A375 (cell line): ENCODE measurements at places on chromosomes 6 and 20. TPM values are rescaled to one million over a fixed set of nuclear protein-coding genes. Genes with fewer than 3 reads are reported as not detected.

Gene OR2B6
- not detected in 2 replicates for total RNA-seq

Gene LY6G5C
- total RNA-seq = 0.94 TPM in 1 of 2 replicates, not detected in the other

Gene TCF21
- total RNA-seq = 0.08 TPM in 1 of 2 replicates, not detected in the other

Gene HLA-DOA
- 4.1 and 4.3 TPM in 2 replicates for total RNA-seq

Gene DPPA5
- total RNA-seq = not detected in 2 replicates

Gene PRPH2
- total RNA-seq = not detected in 2 replicates

Gene CBLN4
- not detected in 2 replicates for total RNA-seq

Gene TFAP2D
- total RNA-seq = not detected in 2 replicates

Gene MPIG6B
- not detected in 2 replicates for total RNA-seq

Gene GPR63
- total RNA-seq = 0.69 and 0.72 TPM in 2 replicates

Gene PSORS1C2
- total RNA-seq = not detected in 2 replicates

Gene ZNF391
- total RNA-seq = 1.2 and 3.7 TPM in 2 replicates

Gene BMP2
- 13.4 and 15.8 TPM in 2 replicates for total RNA-seq

Gene MYT1
- 0.80 and 1.1 TPM in 2 replicates for total RNA-seq

Gene HUS1B
- 0.87 and 1.9 TPM in 2 replicates for total RNA-seq

Gene BCL2L1
- total RNA-seq = 117 and 122 TPM in 2 replicates

Gene HLA-DMA
- total RNA-seq = 46.9 and 55.9 TPM in 2 replicates

Gene MYLK2
- total RNA-seq = 2.1 and 2.3 TPM in 2 replicates

Gene PEDS1
- 28.9 and 36.7 TPM in 2 replicates for total RNA-seq

Gene SOX18
- total RNA-seq = 0.72 and 1.2 TPM in 2 replicates

Gene GPR6
- total RNA-seq = not detected in 2 replicates

Gene C20orf141
- 1.7 TPM in 1 of 2 replicates, not detected in the other for total RNA-seq

Gene MAS1L
- not detected in 2 replicates for total RNA-seq

Gene CRISP2
- 0.29 TPM in 1 of 2 replicates, not detected in the other for total RNA-seq

Gene SERPINB6
- total RNA-seq = 86.4 and 91.3 TPM in 2 replicates

Gene DLGAP4
- 16.1 and 21.4 TPM in 2 replicates for total RNA-seq

Gene VSTM2L
- total RNA-seq = 0.19 TPM in 1 of 2 replicates, not detected in the other

Gene MICB
- total RNA-seq = 6.1 and 7.0 TPM in 2 replicates

Gene RSPH9
- total RNA-seq = not detected in 2 replicates

Gene SIM1
- not detected in 2 replicates for total RNA-seq

Gene NPEPL1
- total RNA-seq = 21.4 and 24.4 TPM in 2 replicates

Gene ELOVL4
- 5.1 and 5.2 TPM in 2 replicates for total RNA-seq

Gene ITPA
- total RNA-seq = 124 and 129 TPM in 2 replicates

Gene LZTS3
- total RNA-seq = 3.6 and 3.7 TPM in 2 replicates

Gene OPRL1
- 0.34 and 0.41 TPM in 2 replicates for total RNA-seq

Gene LY6G6D
- total RNA-seq = not detected in 2 replicates

Gene OR5V1
- not detected in 2 replicates for total RNA-seq

Gene BPIFA1
- total RNA-seq = not detected in 2 replicates

Gene SLC17A9
- 19.3 and 19.8 TPM in 2 replicates for total RNA-seq

Gene MLN
- not detected in 2 replicates for total RNA-seq

Gene FAM209B
- total RNA-seq = 1.1 TPM in 1 of 2 replicates, not detected in the other

Gene PARD6B
- 2.4 and 2.9 TPM in 2 replicates for total RNA-seq

Gene SSR1
- 39.0 and 46.6 TPM in 2 replicates for total RNA-seq

Gene NINL
- total RNA-seq = 1.5 and 2.7 TPM in 2 replicates

Gene CSNK2A1
- total RNA-seq = 137 and 178 TPM in 2 replicates

Gene CDC25B
- total RNA-seq = 94.8 and 107 TPM in 2 replicates

Gene TSBP1
- 0.08 TPM in 1 of 2 replicates, not detected in the other for total RNA-seq

Gene EEF1A2
- total RNA-seq = 49.6 and 63.1 TPM in 2 replicates

Gene AURKA
- 61.3 and 62.1 TPM in 2 replicates for total RNA-seq

Gene WFDC5
- not detected in 2 replicates for total RNA-seq

Gene STX16
- total RNA-seq = 36.1 and 43.6 TPM in 2 replicates
